ENCODE measurements at places on chromosomes 2 and 18.

- no peak for DNase-seq
Observed at GRCh38 chr18:31741097-31741735, 19.5 kb downstream of the SLC25A52 start.

- DNase-seq, result no peak
Observed at GRCh38 chr2:215728504-215729065, 284.8 kb downstream of the MREG start.

DNA sequence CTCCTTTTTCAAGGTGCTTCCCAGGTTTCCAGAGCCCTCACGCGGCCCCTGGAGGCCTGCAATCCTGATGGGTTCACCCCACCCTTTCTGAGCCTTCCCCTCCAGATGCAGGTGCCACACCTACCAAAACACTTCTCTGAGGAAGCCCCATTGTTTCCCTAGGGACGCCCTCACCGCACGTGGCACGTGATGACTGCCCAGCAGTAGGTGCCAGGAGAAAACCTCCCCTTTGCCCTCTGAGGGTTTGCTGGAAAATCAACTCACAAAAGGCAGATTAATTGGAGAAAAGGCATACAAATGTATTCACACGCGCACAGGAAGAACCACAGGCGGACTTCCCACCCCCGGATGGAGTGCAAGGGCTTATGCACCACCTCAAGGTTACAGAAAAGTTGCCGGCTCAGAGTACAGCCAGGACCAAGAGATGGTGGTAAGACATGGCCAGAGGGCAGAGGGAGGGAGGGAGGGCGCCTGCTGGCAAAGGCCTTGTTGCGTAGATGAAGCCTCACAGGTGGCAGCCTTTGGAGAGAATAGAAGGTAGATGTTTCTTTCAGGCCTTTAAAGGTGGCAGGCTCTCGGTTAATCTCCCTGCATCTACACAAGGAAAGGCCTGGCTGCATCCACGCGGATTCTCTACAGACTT is 269.4 kb upstream of the RAB6C start:
- DNase-seq, result no peak

GRCh38 chr18:12946549-12947284 is 1.1 kb upstream of the SEH1L start:
- peak; percentile 49 for DNase-seq

GRCh38 chr2:195642679-195643068 is 14.4 kb upstream of the SLC39A10 start:
- DNase-seq, result no peak

GRCh38 chr18:46040747-46041104 is 31.3 kb downstream of the PSTPIP2 start:
- DNase-seq, result no peak

DNA sequence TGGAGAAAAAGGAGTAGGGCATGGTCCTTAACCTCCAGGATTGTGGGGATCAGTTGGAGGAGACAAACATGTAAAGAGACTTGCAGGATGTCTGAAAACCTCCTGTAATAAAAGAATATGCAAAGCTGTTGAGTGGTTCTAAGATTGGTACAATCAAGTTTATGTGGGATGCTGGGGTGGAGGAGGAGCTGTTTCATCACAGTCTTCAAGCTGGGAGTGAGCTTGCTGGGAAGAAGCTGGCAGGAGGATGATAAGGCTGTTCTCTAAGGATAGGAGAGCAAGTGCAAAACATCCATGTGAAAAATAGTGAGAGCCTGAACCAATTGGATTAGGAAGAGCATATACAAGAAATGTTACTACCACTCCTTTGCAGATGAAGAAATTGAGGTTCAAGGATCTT is 161.9 kb upstream of the CRIM1 start:
- DNase-seq, result no peak

DNA sequence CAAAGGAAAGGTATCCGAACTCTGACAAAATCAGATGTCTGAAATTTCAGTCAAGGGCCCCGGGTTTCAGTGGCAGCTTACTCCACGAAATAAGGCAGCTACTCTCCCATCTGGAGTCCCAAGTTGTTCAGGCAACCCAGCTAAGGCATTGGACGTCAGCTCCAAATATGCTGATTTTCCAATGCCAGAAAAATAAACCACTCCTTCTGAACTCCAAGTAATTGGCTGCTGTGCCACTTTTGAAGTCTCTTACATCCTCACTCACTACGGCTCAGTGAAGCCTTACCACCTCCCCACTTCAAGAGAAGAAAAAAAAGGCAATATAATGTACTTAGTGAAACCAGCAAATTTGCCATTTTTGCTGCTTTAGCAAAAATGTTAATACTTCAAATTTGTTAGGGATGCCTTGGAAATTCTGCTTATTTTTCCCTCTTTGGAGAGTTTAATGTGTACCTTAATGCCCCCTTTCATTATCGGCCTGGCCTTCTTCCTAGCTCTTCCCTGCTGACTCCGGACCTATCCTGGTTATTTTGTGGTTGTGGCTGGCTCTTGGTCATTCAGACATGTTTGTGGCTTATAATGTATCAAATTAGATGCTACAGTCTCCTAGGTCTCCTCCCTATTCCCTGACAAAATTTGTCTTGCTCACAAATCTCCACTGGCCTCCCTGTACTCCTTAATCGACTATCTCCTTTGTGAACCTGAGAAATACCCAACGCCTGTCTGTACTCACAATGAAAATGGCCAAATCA is 589.2 kb upstream of the ZEB2 start:
- DNase-seq, result no peak

GRCh38 chr2:36354811-36355150 is 797 bp upstream of the CRIM1 start:
- no peak for DNase-seq
